ENCODE measurements at places on chromosomes 5 and 9.

GRCh38 chr5:146238973-146239372, 35.6 kb downstream of the RBM27 start:
- no peak for DNase-seq

DNA sequence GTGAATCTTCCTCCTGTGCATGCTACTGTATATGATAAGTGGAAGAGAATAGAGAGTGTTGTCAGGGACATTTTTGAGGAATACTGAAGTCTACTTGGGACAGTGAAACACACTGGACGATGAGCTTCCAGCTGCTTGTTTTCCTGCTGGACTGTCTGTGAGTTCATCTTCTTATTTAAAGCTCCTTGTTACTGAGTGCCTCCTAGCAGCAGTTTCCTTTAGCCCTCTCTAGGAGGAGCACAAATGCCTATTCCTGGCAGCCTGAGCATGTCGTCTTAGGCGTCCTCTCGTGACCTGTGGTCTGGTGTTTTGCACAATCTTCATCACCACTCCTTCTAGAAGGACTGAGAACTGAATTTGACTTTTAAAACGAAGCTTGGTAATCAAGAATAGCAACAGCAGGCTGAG, 43.8 kb downstream of the ANKRD33B start:
- peak; percentile 70 for DNase-seq

DNA sequence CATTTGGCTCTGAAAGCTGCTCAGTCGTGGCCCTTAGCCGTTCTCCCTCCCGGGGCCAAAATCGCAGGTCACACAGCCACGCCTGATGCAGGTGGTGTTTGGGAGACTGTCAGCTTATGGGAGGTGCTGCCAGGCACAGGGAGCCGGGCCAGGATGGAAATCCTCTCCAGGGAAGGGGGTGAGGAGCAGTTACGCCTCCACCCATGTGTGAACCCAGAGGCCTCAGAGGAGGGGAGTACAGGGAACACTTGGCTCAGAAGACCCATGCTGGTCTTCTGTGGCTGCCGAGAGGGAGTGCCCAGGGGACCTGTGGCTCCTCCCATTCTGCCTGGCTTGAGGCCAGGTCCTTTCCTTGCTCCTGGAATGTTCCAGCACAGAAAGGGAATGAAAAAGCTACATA, 3.6 kb upstream of the OLFM1 start:
- DNase-seq: no peak

DNA sequence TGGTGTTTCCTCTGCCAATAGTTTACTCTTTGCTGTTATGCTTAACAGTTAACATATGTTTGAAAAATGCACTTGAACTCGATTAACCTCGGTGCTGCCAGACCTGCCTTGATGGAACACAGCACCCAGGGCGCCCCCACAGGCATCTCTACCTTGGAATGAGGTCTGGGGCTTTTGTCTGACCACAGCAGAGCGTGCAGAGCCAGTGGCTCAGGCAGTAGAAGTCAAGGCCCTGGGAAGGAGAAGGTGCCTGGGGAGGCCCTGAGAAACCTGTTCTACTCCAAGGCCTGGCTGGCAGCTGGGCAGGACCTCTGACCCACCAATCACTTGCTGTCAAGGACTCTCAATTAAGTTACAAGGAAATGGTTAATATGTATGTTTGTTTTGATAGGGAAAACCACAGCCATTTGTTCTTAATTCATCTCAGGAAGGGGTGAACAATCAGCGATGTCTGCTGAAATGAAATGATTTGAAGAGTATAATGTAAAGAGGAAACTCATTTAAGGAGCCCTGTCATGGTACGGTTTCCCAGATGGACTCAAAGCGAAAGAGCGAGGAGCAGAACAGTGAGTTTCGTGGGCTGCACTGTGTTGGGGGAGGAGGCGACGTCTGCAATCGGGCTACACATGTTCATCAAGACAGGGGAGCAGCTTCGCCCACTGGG, 21.9 kb downstream of the MACROH2A1 start:
- DNase-seq: no peak

GRCh38 chr9:29511680-29512079, 1938.4 kb upstream of the C9orf72 start:
- no peak for DNase-seq

DNA sequence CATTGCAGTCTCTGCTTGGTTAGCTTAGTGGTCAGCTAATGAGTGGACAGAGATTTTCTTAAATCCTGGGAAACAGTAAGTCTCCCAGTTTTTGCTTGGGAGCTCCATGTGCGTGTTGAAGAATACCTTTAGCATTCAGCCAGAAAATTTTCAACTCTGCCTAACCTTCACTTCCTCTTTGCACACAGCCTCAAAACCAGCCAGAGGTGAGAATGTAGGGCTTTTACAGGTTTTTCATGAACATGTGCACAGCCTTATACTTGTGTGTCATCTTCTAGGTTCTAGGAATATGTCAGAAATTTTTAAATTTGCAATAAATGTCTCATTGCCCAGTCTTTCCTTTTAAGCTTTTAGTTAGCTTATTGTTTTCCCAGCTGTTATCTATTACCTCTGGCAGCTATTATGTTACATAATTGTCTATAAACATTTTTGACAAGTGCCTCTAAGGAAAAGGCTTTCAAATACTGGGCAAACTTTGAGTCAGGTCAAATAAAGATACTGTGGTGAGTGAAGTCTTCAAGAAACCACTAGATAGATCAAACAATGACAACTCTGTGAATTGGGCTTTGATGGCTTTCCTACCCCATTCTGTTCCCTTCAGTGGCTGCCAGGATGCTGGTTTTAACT, 12.7 kb downstream of the ADGRV1 start:
- no peak for DNase-seq
